ENCODE measurements at places on chromosomes 2 and 18.
A peak's percentile ranks its signal among the peaks of the same experiment; 100 is the strongest.

DNA sequence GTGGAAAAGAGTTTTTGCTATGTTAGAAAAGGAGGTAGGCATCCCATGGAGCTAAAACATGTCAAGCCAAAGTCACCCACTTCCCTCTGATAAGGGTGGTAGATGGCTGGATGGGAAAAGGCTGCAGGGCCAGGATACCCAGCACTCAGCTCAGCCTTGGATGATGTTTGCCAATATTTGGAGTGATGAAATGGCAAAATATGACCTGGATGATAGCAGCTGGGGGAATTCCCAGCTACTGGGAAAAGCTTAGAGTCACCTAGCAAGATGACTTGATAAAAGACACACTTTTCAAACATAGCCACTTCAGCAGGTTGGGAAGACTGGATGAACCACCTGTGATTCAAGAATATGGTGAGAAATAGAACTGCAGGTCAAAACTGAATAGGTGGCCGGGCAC is 10.1 kb downstream of the RFX8 start:
- no peak for DNase-seq

GRCh38 chr18:71370095-71370494 is 1081.2 kb downstream of the SOCS6 start:
- DNase-seq: no peak

DNA sequence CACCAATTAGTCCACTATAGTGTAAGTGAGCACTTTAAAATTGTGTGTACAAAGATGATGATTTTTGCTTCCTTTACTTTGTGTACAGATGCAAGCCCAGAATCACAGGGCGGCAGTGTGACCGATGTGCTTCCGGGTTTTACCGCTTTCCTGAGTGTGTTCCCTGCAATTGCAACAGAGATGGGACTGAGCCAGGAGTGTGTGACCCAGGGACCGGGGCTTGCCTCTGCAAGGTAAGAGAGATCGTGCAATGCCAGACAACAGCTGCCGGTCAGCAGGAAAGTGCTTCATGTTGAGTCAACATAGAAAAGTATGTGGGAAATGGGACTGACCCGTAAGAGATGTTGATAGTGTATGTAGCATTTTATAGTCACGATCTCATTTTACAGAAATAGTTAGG is 156.8 kb upstream of the TTC39C start:
- DNase-seq: no peak

- DNase-seq: no peak
These were observed at the start of gene ADRA2B for GRCh38 chr2:96116424-96116878. TSS of gene ADRA2B (minus strand) at chr2:96116571. CDS start at chr2:96116149, 422 bp downstream.

GRCh38 chr2:33275689-33276444 is 200.6 kb upstream of the RASGRP3 start:
- peak; percentile 46 for DNase-seq

DNA sequence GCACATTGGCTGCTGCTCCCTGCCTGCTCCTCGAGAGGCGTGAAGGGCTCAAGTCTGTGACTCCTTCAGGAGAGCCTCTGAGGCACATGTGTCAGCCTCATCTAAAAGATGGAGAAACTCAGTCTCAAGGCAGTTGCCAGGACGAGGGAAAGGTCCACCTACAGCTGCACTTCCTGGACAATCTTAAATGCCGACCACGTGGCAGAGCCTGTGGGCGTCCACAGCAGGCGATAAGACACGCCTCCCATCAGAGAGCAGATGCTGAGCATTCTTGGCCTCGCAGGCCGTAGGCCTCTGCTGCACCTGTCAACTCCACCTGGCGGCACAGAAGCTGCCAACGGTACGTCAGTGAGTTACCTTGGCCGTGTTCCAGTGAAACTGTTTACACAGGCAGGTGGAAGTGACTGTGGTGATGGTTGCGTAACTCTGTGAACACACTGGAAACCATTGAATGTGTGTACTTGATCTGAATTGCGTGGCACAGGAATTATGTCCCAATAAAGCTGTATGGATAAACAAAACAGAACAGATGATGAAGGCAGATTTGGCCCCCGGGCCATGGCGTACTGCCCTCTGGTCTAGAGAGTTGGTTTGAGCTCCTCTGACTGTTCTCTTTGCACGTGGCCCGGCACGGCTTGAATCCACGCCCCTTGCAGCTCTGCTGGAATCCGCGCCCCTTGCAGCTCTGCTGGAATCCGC is 114.5 kb downstream of the RNF144A start:
- DNase-seq: no peak

DNA sequence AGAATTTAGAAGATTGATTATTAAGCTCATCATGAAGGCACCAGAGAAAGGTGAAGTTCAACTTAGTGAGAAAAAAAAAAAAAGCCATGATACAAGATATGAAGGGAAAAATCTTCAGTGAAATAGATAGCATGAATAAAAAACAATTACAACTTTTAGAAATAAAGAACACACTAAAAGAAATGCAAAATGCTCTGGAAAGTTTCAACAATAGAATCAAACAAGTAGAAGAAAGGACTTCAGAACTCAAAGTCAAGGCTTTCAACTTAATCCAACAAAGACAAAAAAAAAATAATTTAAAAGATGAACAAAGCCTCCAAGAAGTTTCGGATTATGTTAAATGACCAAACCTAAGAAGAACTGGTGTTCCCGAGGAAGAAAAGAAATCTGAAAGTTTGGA is 105.5 kb downstream of the GRB14 start:
- no peak for DNase-seq

DNA sequence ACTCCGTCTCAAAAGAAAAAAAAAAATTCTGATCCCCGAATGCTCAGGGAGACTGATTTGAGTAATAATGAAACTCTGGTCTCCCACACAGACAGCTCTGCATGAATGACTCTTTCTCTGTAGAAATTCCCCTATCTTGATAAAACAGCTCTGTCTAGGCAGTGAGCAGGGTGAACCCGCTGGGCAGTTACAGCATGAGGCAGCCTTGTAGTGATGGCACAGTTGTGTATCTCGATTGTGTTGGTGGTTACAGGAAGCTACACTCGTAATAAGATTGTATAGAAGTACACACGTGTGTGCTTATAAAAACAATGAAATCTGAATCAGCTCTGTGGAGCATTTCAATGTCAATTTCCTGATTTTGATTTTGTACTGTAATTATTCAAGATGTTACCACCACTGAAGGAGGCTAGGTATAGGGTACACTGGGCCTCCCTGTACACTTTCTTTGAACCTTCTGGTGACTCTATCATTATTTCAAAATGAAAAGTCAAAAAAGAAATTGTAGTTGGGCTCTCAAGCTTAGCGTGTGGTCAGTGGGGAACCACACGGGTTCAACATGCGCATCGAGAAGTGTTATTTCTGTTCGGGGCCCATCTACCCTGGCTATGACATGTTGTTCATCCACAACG is 34.9 kb upstream of the ATP8B1 start:
- no peak for DNase-seq

GRCh38 chr2:226835420-226835795 is 446 bp upstream of the RHBDD1 start:
- peak; percentile 20 for DNase-seq

- no peak for DNase-seq
These were observed 191.0 kb downstream of the HRH4 start for GRCh38 chr18:24651434-24651833.

DNA sequence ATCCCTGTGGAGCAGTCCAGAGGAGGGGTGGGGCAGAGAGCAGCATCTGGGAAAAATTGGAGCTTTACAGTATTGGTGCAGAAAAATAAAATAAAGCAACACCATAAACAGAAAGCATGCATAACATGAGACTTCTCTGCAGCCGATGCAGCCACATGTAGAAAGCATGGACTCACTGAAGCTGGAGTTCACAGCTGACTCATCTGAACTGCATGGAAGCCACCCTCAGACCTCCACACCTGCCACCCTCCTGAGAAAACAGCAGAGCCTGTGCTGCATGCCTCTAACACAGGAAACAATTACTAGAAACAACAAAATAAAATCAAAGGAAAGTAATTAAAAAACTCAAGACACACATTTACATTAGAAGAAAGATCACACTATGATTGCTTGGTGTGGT is 169.4 kb upstream of the ALKAL2 start:
- DNase-seq: no peak

DNA sequence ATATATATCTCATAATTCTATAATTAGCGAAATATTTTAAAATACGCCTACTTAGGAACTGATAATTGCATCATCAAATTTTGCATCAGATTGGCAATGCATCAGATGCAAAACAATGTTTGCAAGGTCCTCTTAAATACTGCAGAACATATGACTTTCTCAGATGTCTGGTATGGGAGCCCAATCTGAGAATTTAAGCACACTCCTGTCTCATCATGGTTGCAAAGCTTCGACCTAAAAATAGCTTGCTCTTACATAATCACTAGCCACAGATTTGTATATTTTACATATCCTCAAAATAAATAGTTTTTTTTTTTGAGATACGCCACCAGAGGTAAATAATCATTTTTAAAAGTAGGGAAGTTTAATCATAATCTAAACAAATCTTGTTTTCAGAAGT is 123.2 kb downstream of the CABYR start:
- no peak for DNase-seq

DNA sequence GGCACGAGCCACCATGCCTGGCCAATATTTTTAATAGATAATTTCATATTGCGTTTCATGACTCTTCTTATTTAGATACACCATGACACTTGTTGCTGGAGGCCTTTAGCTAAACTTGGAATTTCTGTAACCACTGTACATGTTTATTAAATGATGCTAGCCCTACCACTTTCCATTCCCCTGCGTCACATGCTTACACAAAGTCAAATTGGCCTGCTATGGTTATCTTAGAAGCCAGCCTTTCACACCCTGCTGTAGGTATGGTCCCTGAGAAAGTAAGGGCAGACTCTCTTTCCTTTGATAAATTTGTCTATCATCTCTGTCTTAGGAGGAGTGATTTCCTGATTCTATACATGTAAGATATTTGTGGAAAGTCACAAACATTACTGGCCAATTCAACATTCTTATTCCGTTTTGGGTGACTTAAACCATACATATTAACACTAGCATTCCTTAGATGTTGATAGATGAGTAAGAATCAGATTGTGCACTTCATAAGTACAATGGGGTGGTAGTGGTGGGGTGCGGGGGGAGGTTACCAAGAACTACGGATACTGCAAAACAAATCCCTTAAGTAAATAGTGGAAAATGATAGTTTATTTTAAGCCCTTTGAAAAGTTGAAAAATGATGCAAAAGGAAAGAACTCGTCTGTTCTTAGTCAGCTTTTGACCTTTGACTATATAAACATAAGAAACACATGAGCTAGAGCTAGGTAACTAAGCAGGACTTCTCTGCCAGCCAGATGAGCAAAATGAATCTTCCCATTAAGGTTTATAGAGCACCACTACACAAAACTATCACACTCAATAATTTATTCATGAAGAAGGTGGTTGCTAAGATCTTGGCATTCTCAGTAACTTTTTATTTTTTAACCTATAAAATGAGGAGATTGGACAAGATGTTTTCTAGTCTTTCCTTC is 7.9 kb upstream of the NDUFV2 start:
- peak; percentile 67 for DNase-seq

DNA sequence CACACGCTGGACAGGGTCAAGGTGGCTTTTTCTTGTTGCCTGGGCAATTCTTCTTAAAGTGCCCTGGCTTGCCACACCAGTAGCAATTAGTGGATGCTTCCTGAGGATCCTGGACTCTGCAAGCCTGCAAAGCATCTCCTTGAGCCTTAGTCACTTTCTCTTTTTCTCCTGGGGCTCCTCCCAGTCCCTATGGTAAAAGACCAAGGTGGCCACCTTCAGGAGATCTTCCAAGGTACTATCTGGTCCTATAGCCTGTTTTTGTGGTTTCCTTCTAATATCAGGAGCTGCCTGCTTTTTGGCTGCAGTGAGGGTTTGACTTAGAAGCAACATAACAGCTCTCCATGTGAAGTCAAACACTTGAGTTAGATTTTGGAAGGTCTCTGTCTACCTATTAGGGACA is 33.3 kb upstream of the GMCL1 start:
- no peak for DNase-seq

- DNase-seq: no peak
These were observed 49.7 kb downstream of the CYRIA start for GRCh38 chr2:16615687-16616615.

GRCh38 chr2:141195087-141195486 is 935.7 kb downstream of the LRP1B start:
- no peak for DNase-seq

DNA sequence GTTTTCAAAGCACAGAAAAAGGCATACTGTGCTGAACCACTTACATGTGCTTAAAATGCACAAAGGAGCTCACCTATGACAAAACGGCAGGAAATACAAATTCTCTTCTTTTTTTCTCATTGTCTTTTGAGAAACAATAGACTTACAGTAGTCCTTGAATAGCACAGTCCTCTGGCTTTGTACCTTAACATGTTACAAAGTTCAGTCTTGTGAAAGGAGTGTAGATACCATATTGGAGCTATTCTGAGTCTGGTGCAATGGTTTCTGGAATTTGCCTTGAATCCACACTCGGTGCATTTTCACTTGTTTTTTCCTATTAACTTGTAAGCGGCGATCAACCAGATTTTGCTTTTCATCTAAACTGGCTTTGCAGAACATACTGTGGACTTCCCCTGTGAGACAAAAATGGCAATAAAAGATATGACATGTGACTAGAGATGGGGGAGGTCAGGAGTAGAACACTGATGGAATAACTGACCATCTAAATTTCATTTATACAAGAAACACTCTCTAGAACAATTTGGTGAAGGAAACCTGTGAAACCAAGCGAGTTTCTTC is 109.7 kb downstream of the METTL8 start:
- no peak for DNase-seq

- no peak for DNase-seq
These were observed 32.2 kb upstream of the MAT2A start for GRCh38 chr2:85506768-85507181.

GRCh38 chr2:224901121-224901676 is 141.1 kb downstream of the DOCK10 start:
- no peak for DNase-seq

- no peak for DNase-seq
These were observed 249.4 kb upstream of the SOX11 start for GRCh38 chr2:5442736-5443135.

- DNase-seq: no peak
These were observed 12.4 kb downstream of the IL1F10 start for GRCh38 chr2:113080134-113080533.

DNA sequence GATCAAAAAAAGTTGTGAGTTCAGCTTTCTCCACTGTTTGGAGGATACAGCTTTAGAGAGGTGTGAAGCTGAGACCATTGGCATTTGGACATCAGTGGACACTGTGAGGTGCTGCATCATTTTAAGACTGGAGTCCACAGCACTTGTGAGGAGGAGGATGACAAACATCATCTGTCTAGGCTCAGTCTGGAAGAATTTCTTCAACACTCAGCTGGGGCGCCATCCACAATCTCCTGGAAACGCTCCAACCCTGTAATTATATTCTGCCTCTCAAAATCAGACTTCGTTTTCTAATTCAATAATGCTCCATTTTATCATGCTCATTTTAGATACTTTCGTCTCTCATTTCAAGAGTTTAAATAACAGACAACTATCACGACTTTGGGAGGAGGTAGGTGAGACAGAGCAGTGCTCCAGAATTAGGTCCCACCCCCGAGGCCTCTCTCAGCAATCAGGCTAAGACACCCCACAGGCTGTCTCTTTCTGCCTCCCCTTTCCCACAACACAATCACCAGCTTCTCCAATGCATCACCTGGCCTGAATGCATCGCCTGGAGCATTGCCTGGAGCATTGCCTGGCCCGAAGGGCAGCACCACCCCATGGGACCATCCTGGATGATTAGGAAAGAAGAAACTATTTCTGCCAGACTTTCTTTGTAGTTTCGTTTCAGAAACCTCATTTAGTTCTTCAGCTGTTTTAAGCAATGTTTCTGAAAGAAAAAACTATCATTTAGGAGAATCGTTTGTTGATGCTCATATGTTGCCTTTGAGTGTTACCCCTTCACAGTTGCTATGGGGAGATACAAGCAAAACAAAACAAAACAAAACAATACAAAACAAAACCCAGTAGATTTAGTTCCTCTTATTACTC is 37.0 kb upstream of the DPP10 start:
- no peak for DNase-seq
